ENCODE measurements at places on chromosomes 5 and 9.

DNA sequence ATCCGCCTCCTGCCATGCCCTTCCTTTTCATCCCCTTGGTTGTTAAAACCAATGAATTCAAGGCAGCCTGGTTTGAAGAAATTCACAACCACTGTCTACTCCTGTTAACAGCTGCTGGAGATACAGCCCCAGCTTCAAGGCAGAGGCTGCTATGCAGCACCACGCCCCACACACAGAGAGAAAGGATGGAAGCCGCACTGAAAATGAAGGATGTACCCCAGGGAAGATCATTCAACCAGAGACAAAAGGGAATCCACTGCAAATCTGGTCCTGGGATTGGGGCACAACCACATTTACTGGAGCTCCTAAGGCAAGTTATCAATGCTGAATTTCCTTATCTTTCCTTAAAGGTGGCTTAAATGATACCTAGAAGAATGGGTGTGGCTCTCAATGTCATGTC lies 58.7 kb downstream of the DPYSL3 start:
- no peak for DNase-seq

GRCh38 chr5:149464796-149465489 lies 85.9 kb upstream of the IL17B start:
- DNase-seq, result no peak

DNA sequence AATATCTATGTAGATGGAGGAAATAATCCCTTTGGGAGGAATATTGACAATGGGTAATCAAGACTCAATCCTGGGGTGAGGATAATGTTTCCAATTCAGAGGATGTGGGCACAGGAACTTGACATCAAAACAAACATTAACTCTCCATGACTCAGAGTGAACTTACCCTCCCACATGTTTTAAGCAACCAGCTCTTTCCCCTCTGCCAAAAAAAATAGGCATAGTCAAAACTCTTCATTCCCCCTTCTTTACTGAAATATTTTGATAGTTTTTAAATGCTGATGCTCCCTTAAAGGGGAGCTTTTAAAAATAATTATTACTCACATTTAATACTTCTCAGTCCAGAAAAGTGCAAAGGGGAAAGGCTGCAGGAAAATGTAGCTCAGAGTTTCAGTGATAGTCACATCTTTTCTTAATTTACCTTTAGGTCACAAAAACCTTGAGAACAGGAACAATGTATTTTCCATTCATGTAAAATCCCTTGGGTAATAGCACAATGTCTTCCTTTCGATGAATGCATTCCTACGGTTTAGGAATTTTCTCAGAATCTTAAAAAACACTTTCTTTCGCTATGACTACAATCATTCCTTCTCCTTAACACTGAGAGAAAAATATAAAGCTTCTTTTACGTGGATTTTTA lies 298.4 kb upstream of the GRAMD2B start:
- no peak for DNase-seq

DNA sequence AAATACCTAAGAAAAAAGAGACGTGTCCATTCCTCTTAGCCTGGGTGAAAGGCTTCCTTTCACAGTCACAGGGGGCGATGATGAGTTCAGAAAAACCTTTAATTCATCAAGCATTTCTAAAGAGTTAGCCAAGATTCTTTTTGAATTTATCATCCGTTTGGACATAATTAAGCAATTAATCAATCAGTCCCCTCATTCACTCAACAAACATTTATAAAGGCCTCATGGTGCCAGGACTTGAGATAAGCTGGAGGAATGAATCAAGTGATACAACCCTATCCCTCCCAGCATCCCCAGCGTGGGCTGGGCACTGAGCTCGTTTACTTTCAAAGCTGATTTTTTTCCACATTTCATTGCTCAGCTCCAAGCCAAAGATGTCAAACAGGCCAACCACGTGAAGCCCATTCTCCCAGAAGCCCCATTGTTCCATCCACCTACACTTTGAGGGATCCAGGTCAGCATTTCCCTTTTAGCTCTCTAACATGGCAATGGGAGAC lies 140.5 kb downstream of the SLIT3 start:
- no peak for DNase-seq

GRCh38 chr5:78591972-78592700 lies 56.4 kb downstream of the LHFPL2 start:
- no peak for DNase-seq

Data from CD4-positive, alpha-beta T cell treated with Interleukin-17A for 1 hour (primary cell).